ENCODE measurements at places on chromosomes 1 and 21.

DNA sequence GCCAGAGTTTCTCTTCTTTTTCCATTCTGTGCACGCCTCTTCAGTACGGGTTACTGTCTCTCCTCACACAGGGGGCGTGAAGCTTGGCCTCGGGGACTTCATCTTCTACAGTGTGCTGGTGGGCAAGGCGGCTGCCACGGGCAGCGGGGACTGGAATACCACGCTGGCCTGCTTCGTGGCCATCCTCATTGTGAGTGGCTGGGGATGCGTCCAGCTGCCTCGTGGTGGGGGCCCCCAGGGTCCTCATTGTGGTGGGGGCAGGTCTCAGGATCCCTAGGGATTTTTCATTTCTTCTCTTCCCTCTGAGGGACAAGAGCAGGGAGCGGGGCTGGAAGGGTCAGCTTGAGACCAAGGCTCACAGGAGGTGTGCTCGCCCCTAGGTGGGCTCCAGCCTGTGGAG is 23.5 kb downstream of the PSEN2 start:
- DNase-seq: no peak

DNA sequence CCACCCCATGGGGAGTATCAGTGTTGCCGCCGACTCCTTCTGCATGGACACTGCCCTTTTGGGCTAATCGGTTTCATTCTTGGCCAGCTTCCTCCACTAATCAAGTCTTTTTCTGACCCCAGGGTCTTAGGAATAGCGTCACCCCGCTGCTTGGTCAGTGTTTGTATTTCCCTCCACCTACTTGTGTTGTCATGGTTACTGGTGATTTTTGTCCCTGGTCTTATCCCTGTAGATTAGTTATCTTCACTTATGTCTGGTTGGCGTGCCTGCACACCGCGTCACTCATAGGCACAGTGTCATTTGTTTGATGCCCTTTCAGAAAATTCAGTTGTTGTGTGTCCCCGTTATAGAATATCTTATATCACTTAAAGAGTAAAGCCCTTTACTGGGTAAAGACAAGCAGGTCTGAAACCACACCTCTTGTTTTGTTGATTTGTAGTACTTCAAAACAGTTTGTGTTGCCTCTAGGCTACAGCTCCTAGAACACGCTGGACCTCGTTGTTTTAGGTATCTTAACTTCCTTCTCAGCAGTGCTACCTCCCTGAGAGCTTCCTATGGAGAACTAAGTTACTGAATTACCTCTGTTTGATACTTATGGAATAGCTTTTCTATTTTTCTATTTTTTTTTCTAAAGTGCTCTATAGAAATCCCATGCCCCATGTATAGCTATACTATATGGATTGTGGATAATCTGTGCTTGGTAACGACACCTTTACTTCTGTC is 868 bp downstream of the PPP1R12B start:
- DNase-seq: no peak

DNA sequence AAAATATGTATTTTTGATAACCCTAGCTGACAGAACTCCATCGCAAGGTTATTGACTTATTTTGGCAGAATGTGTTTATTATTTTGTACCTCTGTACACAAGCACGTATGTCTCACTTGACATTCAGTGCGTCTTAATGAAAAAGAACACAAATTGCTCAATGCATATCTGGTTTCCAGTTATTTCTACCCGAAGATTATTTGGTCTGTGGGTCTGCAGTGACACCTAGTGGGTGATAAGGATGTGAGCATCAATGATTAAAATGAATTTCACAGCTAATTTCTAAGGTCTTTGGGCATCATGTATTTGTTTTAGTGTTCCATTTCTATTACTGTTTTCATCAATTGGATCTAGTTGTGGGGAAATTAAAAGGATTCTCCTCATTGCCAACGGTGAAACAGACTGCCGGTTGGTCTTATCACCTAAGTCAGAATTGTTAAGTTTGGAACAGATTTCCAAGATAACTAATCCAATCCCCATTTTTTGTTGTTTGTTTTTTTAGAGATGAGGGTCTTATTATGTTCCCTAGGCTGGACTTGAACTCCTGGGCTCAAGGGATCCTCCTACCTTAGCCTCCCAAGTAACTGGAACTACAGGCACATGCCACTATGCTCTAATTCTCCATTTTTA is 13.9 kb downstream of the DDX20 start:
- peak; percentile 52 for DNase-seq

GRCh38 chr1:167533851-167534300 is 15.5 kb upstream of the CD247 start:
- DNase-seq: peak; percentile 55

DNA sequence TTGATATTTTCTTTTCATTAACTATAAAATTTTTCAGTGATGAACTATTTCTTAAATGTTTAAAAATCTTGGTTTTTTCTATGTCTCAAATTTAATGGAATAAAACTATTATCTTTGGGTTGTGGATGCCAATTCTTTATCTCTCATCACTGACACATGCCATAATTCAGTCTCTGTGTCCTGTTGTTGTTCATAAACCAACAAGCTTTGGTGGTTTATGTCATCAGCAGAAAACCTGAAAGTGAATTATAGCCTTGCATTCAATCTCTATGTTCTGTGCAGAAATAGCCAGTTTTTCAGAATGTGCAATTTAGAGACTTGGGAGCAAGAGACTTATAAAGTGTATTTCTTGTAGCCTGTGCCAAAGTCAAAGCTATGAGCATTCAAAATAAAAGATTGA is 462.6 kb upstream of the ADGRL4 start:
- DNase-seq: no peak

GRCh38 chr1:26405281-26405915 is 5.2 kb upstream of the LIN28A start:
- no peak for DNase-seq

- no peak for DNase-seq
Measured at GRCh38 chr1:158289811-158290210, at the start of gene CD1C. Gene CD1C (plus strand): TSS chr1:158289923. CDS start chr1:158290065, 142 bp downstream.

- no peak for DNase-seq
Measured at GRCh38 chr1:234934611-234935033, 194.0 kb downstream of the TOMM20 start.

DNA sequence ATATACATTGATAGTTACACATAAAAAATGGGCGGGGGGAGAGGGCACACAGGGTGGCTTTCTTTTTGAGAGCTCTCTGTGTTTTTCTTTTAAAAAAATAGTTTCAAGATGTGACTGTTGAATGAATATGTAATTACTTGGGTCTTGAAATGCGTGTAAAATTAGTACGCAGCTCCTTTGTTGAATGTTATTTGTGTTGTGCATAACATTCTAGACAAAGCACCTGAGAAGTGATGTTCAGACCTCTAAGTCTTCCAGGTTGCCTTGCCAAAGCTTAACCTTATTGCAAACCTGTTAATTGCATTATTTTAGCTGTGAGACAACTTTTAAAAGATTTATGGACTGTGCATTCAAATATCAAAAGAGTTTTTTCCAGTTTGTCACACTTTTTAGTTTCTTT is 5.4 kb downstream of the PBX1 start:
- no peak for DNase-seq

DNA sequence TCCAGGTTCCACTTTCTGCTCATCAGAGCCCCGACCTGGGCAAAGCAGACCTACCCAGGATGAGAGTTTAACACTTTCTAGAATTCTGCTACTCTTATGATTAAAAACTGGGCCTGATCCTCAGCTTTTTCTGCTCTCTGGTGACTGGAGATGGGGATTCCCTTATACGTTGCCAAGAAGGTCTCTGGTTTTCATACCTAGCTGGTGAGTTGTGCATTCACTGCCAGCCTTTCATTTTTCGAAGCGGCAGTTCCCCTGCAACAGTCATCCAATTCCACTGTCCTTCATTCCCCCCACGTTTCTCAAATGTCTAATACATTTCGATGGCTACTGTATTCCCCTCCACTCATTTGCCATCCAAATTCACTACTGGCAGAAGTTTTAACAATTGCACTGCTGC is 135.3 kb downstream of the ADSS2 start:
- no peak for DNase-seq

DNA sequence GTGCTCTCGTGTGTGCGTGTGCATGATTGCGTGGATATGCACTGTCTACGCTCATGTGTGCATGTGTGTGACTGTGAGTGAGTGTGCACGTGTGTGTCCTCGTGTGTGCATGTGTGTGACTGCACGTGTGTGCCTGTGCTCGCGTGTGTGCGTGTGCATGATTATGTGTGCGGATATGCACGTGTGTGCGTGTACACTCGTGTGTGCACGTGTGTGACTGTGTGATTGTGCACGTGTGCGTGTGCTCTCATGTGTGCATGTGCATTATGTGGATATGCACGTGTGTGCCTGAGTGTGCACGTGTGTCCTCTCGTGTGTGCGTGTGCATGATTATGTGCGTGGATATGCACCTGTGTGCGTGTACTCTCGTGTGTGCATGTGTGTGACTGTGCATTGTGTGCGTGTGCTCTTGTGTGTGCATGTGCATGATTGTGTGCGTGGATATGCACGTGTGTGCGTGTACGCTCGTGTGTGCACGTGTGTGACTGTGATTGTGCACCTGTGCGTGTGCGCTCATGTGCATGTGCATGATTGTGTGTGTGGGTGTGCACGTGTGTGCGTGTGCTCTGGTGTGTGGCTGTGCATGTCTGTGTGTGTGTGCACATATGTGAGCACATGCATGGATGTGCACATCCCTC is 2.2 kb downstream of the MMEL1 start:
- DNase-seq: no peak

DNA sequence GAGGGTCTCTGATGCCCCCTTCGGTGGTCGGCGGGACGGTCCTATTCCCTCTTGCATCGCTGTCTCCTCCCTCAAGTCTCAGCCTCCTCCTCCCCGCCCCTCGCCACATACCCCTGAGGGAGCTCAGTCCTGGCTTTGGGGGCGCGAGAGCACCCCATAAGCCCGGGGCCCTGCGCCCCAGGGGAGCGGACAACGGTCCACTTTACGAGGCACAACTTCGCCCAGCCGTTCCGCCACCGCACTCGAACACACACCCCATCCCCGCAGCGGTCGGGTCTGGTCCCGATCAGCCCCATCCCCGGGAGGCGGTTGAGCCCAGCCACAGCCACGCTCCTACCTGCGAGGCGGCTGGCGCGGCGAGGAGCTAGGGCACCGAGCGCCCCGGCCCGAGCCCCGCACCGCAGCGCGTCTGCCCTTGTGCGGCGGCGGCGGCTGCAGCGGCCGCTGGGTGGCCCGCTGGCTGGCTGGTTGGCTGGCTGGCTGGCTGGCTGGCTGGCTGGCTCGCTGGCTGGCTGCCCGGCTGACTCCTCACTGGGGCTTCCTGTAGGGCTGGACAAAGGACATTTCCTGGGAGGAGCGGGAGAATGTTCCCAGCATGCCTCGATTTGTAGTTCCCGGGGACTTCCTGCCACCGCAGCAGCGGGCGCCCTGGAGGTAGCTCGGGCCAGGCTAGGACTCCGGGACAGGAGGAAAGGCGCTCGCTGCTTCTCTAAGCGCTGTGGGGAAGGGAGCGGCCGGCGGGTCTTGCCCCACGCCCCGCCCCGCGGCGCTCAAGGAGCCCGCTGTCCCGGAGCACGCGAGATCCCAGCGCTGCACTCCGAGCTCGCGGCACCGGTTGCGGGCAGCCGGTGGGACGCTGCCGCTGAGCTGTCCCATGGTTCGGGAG is at the start of gene ZNF697:
Gene ZNF697 (minus strand): TSS at position 533 of the 886 bp plus-strand sequence. CDS start 22,166 bp downstream, outside the sequence.
- peak; percentile 5 for DNase-seq

GRCh38 chr1:176471338-176472121 is 8.6 kb downstream of the PAPPA2 start:
- DNase-seq: no peak

DNA sequence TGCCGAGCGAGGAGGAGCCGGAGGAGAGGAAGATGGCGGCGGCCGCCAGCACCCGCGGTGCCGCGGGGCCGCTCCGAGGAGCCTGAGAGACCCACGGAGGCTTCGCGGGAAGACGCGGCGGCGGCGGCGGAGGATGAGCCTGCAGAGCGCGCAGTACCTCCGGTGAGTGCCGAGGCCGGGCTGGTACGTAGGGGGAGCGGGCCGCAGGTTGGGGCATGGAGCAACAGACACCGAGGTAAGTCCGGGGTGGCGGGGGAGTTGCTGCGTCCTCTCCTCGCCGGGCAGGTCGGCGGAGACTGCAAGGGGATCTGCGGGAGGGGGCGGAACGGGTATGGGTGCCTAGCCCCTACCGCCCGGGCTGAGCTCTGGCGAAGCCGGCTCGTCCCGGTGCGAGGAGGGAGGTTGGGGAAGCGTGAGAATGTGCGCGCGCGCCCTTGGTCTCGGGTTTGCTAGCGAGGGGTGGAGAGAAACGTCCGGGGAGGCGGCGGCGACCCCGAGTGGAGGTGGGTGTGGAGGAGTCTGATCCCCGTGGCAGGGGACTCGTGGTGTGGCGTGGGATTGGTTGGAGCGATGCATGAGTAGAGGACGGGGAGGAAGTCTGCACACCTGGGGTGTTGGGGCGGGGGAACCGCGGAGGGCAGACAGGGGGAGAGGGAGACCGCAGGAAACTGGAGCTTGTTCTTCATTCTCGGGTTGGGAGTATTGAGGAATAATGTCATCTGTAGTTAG is at the start of gene SMG7:
Gene SMG7 (plus strand): TSS at position 12 of the 729 bp plus-strand sequence. CDS start 122 bp downstream, at position 134.
- DNase-seq: peak; percentile 43

DNA sequence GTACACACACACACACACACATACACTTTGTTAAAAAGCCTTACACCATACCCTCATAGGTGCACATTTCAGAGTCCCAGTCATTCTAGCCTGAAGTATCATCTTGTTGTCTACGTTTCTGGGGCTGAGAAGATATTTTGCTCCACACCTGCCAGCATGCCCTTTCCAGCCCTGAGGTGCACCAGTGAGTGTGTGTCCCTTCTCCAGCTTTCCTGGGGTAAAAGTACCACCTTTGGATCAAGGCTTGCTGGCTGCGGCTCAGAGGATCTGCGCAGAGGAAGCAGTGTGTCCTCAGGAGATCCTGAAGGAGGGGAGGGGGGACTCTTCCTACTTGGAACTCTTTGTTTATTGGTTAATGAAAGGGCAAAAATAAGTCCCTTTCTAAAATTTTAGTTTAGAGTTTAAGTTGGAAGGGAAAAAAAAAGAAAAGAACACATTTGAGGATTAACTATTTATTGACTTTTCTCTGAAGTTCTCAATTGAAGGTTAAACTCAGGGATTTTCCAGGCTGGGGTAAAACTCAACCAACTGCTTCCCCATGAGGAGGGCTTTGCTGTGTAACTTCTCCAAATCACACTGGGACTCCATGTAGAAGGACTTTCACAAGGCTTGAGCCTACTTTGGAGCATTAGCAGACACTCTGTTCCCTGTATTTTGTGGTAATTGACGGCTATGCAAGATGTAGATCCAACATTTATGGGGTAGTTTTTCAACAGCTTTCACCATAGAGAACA is 200.3 kb upstream of the SGIP1 start:
- no peak for DNase-seq

DNA sequence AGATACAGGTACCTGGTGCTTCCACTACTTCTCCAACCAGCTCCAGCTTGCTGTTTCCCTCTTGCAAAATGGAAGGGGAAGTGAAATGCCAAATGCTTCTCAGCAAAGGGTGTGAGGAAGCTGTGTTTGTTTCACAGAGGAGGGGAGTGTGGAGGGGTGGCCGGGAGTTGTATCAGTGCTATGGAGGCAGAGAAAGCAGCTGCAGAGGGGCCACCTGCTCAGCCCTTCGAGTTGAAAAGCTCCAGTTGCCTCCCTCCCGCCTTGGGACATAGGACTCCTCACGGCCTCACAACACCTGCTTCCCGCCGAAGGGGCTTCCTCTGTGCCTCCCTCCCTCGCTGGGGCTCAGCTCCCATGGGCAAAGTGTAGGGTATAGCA is 12.1 kb upstream of the LINGO4 start:
- DNase-seq: no peak

- no peak for DNase-seq
Measured at GRCh38 chr21:42276076-42276475, 39.1 kb downstream of the TFF3 start.
